ENCODE measurements at places on chromosomes 2 and 18. TPM values are rescaled to one million over a fixed set of nuclear protein-coding genes. Genes with fewer than 3 reads are reported as not detected.

The CIB4 gene
- not detected for polyA plus RNA-seq

The NOSTRIN gene
- polyA plus RNA-seq = 38.1 TPM

- H3K4me3 ChIP-seq = no peak overlapping the region
- no peak overlapping the region for H3K27ac ChIP-seq
- DNase-seq = no peak
These were observed 128.3 kb downstream of the SATB2 start for GRCh38 chr2:199329466-199329865.

DNA sequence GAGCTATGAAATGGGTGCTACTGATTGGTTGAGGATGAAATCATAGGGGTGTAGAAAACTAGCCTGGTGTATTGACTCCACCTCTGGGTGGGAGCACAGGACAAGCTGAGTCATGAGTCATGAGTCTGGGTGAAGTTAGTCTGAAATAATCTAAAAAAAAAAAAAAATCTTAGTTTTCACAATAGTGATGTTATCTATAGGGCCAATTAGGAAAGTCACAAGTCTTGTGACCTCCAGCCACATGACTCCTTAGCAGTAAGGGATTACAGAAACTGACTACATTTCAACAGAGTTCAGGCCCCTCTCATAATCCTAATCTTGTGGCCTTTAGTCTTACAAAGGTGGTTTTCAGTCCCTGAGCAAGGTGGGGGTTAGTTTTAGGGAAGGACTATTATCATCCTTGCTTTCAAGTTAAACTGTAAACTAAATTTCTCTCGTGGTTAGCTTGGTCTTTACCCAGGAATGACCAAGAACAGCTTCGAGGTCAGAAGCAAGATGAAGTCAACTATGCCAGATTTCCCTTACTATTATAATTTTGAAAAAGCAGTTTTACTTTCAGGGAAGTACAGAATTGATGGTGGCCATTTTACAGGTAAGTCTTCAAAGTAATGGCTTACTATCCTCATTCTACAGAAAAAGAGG lies 338.0 kb upstream of the GYPC start:
- H3K27ac ChIP-seq = no peak overlapping the region
- H3K27me3 ChIP-seq = no peaks in the 10 kb centered on the region
- DNase-seq = no peak
- no peaks in the 10 kb centered on the region for H3K4me1 ChIP-seq
- no peak overlapping the region for H3K4me3 ChIP-seq

DNA sequence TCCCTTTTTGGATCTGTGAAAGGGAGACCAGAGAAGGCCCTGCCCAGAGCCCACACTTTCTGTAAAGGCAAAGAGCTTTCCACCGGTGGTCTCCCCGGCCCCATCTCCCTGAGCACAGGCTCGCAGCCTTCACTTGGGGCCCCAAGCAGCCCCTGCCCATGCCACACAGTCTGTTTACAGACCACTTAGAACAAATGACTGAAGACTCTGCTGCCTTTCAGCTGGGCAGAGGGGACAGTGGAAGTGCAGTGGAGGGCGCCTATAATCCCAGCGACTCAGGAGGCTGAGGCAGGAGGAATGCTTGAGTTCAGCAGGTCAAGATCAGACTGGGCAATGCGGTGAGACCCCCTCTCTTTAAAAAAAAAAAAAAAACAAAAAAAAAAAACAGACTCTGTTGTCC lies 28.9 kb downstream of the SERTAD2 start:
- no peak for DNase-seq
- no peaks in the 10 kb centered on the region for H3K36me3 ChIP-seq
- no peaks in the 10 kb centered on the region for H3K27me3 ChIP-seq
- no peak overlapping the region for H3K27ac ChIP-seq

The SLC38A11 gene
- polyA plus RNA-seq = 0.10 TPM

- H3K27me3 ChIP-seq = no peaks in the 10 kb centered on the region
- H3K4me3 ChIP-seq = no peak overlapping the region
- no peak for DNase-seq
- H3K4me1 ChIP-seq = peaks cover 10% of the 10 kb centered on the region
These were observed 12.5 kb downstream of the SETBP1 start for GRCh38 chr18:44693030-44693784.

GRCh38 chr2:53655256-53655655 lies 112.3 kb upstream of the CHAC2 start:
- DNase-seq = no peak
- H3K36me3 ChIP-seq = no peaks in the 10 kb centered on the region
- no peaks in the 10 kb centered on the region for H3K27me3 ChIP-seq
- H3K4me1 ChIP-seq = no peaks in the 10 kb centered on the region
- no peak overlapping the region for H3K4me3 ChIP-seq

DNA sequence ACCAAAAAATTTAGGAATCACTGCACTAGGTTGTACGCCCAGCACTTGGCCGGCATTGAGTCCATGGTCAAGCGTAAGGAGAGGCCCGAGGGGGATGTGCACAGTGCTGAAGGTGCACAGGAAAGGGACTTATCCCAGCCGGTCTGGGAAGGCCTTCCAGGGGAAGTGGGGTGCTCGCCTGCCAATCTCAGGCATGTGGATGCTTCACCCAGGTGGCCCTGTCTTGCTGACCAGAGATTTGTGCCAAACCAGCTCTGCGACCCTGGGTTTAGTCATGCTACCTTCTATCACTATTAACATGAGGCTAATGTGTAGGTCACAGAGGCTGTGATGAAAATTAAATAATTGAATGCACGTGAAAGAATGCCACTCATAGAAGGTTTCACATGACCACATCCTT lies 1.7 kb upstream of the ITM2C start:
- no peak overlapping the region for H3K4me3 ChIP-seq
- H3K27ac ChIP-seq = no peak overlapping the region
- no peaks in the 10 kb centered on the region for H3K27me3 ChIP-seq
- H3K4me1 ChIP-seq = peaks cover 24% of the 10 kb centered on the region
- no peak for DNase-seq

DNA sequence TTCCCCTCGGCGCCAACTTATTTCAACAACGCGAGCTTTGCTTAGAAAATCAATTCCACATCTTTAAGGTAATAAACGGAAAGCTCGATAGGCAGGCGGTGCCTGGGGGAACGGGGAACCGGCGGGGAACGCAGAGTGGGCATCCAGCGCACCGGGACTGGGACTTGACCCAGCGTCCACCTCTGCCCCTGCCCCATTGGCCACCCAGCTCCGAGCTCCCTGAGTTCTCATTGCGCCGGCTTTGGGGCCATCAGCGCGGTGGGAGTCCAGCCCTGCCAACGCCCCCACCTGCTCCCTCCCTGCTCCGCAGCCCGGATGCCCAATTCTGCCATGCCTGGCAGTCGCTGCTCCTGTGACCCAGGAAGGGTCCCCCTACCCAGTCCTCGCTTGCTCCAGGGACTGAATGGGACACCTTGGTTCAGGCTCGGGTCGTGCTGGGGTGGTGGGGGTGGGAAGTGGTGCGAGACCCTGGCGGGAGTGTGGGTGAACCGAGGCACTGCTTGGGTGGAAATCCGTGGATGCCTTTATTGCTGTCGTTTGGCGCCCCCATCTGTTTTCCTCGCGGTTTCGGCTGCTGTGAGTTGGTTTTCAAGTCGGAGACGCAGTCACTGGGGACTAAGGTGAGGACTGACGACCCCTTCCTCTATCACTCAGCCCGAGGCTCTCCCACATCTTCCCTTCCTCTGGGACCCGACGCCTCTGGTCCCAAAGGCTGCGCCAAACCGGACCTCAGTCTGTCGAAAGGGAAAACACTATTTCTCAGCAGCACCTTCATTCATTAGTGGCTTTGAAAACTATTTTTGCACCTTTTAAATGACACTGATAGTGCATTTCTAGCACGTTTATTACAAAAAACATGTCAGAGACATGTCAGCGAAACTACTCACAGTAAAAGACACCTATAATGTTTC lies 2.4 kb upstream of the EVX2 start:
- no peak overlapping the region for H3K4me3 ChIP-seq
- peaks cover 100% of the 10 kb centered on the region for H3K27me3 ChIP-seq

DNA sequence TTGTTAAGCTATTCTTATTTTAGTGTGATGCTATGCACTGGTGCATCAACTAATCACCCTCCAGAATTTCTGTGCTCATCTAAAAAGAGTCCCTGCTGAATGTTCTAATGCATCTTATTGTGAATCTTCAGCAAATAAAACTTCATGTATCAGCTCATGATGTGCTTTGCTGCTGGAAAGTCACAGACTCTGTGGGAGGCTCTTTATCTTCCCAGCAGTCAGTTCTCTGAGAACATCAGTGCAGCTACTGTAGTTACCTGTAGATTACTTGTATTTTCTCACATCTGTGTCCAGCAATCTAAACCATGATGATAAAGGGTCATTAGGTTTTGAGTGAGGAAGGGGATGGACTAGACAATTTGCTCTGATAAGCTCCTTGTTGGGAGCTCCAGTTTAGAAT lies 141.6 kb upstream of the SP3 start:
- H3K36me3 ChIP-seq = no peaks in the 10 kb centered on the region
- no peak overlapping the region for H3K4me3 ChIP-seq
- no peak overlapping the region for H3K27ac ChIP-seq
- no peak for DNase-seq
